ENCODE measurements at places on chromosomes 4 and X.

DNA sequence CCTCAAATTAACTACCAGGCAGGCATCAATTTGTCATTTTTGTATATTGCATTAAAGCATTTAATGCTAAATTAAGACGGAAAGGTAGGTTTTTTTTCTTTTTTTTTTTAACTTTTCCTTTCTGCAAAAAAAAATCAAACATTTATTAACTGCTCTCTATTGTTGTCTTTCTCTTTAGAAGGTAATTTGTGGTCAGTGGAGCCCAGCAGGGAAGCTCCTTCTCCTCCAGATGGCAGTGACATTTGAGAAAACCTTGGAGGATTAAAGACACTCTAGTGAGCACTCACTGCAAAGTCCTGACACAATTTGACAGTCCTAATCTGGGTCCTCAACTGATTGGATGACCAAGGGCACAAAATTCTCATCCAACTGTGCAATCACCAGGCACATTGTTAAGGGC, 102.4 kb downstream of the SLIT2 start:
- DNase-seq: no peak

DNA sequence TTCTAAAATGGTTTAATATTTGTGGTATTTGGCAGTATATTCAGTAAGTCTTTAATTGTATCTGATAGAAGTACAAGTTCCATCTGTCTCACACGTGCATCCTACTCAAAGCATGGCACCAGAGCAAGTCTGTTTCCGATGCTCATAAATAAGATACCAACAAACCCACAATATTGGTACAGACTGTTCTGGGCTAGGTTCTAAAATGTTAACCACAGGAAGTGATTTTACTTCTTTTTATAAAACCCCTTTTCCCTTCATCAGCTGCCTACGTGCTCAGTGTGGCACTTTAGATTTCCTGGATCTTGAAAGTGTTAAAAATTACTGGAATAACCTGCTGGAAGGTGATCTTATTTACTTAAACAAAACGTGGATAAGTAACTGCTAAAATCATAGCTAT, 165.1 kb downstream of the CFAP299 start:
- no peak for DNase-seq

GRCh38 chr4:100117750-100118149, 72.5 kb downstream of the DDIT4L start:
- no peak for DNase-seq

GRCh38 chr4:7485096-7485495, 50.4 kb upstream of the PSAPL1 start:
- DNase-seq: no peak

DNA sequence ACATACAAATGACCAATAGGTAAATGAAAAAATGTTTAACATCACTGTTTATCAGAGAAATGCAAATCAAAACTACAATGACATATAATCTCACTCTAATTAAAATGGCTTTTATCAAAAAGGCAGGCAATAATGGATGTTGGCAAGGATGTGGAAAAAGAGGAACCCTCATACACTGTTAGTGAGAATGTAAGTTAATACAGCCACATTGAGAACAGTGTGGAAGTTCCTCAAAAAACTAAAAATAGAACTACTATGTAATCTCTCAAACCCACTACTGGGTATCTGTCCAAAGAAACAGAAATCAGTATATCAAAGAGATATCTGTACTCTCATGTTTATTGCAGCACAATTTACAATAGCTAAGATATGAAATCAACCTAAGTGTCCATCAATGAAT, 165.9 kb upstream of the HHIP start:
- no peak for DNase-seq

GRCh38 chrX:85065512-85066198, 62.0 kb downstream of the APOOL start:
- DNase-seq: no peak

DNA sequence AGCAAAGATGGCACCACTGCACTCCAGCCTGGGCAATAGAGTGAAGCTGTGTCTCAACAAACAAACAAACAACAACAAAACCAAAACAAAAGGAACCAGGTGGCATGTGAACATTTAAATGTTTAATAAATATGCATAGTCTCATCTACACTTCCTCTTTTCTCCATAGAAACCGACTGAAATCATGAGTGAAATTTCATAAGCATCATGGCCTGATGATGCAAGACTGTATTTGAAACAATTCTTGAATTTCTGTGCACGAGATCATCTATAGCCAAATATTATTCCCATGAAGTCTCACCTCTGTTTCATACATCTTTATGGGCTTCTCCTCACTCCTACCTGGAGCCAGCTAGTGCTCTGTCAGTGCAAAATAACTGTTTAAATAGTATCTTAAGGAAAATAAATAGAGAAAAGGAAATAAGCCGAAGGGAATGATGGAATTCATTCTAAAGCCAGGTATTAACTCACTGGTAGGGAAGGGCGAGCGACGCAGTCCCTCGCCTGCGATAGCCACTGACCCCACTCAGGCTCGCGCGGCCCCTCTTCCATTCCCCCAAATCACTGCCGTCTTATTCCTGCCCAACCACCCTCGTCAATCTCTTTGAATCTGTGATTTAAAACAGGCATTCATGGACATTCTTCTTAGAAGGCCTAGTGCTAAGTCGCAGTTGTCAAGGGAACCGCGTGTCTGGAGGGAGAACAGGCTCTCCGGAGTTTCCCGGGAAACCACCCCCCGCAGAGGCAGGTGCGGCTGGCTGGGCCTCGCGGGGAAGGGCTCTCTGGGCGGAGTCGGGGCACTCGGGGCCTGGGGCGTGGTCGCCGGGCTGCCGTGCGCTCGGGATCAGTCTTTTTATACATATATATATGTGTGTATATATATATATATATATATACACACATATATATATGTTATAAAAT, 52.4 kb upstream of the TRIM2 start:
- no peak for DNase-seq

GRCh38 chr4:69057620-69058409, 38.5 kb upstream of the UGT2B7 start:
- no peak for DNase-seq

- DNase-seq: no peak
Observed at GRCh38 chr4:78939667-78940008, 400 bp upstream of the PAQR3 start.

DNA sequence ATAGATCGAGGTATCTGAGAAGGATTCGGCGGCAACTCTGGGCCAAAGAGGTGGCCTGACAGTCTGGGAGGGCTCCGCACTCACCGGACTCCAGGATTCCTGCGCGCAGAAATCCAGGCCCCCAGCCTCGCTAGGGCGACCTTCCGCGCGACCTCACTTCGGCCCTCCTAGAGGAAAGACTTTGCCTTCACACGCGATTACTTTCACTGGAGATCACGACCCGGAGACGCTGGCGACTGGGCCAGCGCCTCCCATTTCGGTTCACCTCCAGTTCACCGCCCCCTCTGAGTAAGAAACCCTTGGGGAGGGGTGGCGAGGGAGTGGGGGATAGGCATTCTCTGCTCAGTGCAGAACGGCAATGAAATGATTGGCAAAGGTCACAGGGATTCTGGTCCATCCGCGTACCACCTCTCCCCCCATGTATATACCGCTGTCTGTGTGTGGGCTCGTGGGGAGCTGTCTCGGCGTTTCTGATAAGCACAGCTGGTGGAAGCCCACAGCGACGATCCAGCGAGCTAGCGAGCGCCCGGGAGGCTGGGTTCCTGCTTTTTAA, 2.5 kb downstream of the POU3F4 start:
- no peak for DNase-seq

- no peak for DNase-seq
Observed at GRCh38 chr4:22343606-22344005, 172.3 kb downstream of the ADGRA3 start.

Measured in stimulated activated CD8-positive, alpha-beta memory T cell treated with anti-CD3 and anti-CD28 coated beads, Interleukin-4, amount 100 ng/mL, for 1 hour (primary cell).